ENCODE measurements at places on chromosomes 12 and 14.

GRCh38 chr12:113261847-113262470 is 40.7 kb downstream of the TPCN1 start:
- peak; percentile 82 for DNase-seq

DNA sequence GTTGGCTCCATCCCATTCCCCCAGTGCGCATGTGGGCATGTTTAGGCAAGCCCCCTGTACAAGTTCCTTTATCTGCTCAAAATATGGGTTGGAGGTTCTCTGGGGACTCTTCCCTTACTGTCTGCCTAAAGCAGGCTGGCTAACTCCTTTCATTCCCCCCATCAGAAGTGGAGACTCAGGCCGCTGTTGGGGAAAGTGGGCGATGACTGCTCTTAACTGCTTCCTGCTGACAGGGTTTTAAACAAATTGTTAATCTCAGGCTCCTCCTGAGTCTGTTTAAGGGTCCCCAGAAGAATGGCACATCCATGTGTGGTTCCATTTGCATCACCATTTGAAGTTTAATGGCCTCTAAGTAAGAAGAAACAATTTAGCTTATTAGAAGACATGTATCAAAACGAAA is 15.4 kb upstream of the FAR2 start:
- no peak for DNase-seq

- no peak for DNase-seq
Observed at GRCh38 chr12:105492591-105493545, 162.4 kb downstream of the C12orf75 start.

GRCh38 chr12:65248656-65249633 is 29.5 kb upstream of the MSRB3 start:
- DNase-seq, result no peak

DNA sequence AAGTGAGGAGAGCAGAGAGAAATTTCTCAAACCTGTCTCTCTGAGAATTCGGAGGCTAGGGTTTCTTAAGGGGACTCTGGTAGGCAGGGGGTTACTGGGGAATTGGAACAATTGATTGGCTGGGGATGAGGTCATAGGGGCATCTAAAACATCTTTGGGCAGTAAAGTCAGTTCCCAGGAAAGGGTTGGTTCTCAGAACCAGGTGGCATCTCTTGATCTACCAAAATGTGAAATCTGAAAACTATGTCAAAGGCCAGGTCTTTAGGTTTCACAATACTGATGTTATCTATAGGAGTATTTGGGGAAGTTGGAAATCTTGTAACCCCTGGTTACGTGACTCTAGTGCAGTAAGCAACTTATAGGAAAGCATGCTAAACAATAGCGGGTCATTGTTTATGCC is 6.9 kb downstream of the C12orf75 start:
- DNase-seq, result peak; percentile 23

GRCh38 chr12:12521044-12521485 is 41.6 kb downstream of the DUSP16 start:
- peak; percentile 14 for DNase-seq

- DNase-seq, result peak; percentile 72
Observed at GRCh38 chr12:122203301-122204166, at the start of gene B3GNT4. TSS of gene B3GNT4 (plus strand) at chr12:122203709. CDS start at chr12:122204619, 910 bp downstream.

DNA sequence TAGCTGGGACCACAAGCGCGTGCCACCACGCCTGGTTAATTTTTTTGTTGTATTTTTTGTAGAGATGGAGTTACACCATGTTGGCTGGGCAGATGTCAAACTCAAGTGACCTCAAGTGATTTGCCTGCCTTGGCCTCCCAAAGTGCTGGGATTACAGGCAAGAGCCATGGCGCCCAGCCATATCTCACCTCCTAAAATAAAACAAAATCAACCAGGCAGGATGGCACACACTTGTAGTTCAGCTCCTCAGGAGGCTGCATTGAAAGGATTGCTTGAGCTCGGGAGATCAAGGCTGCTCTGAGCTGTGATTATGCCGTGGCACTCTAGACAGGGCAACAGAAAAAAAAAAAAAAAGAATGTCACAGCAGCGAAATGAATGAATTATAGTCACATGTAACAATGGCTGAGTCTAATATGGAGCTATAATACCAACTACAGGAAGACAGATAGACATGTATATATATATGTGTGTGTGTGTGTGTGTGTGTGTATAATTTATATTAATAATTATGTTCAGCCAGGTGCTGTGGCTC is 19.3 kb upstream of the TMEM120B start:
- no peak for DNase-seq

DNA sequence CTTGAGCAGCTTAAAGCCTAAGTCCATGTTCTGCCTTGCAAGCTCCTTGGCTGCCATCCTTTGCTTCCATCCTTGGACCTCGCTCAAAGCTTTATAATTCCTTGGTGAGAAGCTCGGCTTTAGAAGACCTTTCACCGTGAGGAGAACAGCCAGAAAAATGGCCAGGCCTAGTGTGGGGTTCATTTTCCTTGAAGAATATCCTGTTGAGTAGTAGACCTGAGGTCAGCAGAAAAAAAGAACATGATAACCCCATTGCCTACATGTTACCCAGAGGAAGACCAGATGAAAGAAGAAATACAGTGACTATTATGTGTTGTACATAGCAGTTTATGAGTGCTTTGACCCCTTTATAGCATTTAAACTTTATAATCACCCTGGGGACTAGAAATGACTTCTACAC is 11.1 kb downstream of the SERPINA12 start:
- DNase-seq, result no peak

DNA sequence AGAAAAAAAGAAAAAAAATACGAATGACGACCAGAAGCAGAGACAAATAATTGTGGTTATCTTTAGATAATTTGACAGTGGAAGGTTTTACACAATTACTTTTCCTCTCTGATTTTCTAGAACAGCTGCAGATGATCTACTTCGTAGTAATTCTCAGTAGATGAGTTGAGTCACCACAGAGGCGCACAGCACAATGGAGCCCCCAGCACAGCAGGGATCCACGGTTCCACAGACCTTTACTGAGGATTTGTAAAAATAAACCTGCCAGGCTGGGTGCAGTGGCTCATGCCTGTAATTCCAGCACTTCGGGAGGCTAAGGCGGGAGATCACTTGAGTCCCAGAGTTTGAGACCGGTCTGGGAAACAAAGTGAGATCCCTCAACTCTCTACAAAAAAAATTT is 29.3 kb downstream of the AMN start:
- no peak for DNase-seq

GRCh38 chr12:96226401-96226800 is 32.2 kb downstream of the ELK3 start:
- no peak for DNase-seq

- no peak for DNase-seq
Observed at GRCh38 chr12:130879212-130879686, 7.4 kb downstream of the RAN start.

- no peak for DNase-seq
Observed at GRCh38 chr12:2841056-2841650, 6.3 kb upstream of the NRIP2 start.

DNA sequence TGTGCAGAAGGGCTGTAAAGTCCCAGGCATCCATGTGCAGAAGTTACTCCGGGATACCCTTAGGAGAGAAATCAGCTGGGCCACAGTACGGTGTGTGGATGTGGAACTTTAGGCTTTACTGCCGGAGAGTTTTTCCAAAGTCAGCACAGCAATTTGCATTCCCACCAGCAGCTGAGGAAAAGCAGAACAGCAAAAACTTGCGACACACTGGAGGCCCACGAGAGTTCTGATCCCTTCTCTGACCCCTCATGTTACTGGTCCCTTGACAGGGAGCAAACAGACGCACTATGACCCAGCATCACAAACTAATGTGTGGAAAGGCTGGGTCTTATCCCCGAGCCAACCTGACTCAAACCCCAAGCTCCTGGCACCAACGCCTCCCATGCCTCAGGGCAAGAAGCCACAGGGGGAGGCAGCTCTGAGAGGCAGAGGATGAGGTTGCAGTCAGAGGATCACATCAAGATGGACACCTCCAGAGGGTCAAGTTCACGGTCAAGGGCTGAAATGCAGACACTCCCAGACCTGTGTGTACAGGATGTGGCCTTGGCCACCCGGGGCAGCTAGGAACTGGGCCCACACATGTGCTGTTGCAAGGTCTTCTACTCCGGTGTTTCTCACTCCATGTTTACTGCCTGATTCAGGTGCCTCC is 38.6 kb downstream of the CCDC88C start:
- DNase-seq, result peak; percentile 88

GRCh38 chr14:36859119-36859518 is 197.5 kb downstream of the PAX9 start:
- DNase-seq, result no peak

GRCh38 chr12:64670919-64671639 is 60.8 kb downstream of the RASSF3 start:
- DNase-seq, result peak; percentile 46

DNA sequence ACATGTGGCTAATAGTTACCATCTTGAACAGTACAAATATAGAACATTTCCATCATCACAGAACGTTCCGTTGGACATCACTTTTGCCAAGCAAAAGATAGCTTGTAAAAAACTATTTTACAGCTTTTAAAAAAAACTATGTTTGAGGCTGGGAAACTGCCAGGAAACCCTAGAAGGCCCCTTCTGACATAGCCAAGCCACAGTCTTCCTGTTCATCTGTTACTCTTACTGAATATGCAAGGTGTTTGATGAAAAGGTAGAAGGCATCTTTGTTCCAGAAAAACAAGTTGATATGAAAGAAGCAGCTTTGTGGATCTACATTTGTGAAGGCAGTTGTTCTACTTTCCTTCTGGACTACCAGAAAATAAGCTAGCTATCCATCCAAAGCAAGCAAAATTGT is 23.6 kb upstream of the WNK1 start:
- no peak for DNase-seq

Data from suppressor macrophage (primary cell).